ENCODE measurements at places on chromosomes 2 and 18.

- DNase-seq = no peak
These were observed 227.2 kb upstream of the HS6ST1 start for GRCh38 chr2:128545829-128546228.

- DNase-seq = no peak
These were observed 188.1 kb downstream of the ZEB2 start for GRCh38 chr2:144331674-144332355.

- no peak for DNase-seq
These were observed 82.6 kb downstream of the MAPK4 start for GRCh38 chr18:50642439-50642838.

GRCh38 chr2:29293830-29294438, 178.7 kb downstream of the CLIP4 start:
- peak; percentile 31 for DNase-seq

GRCh38 chr2:69560147-69560482, 83.4 kb downstream of the AAK1 start:
- DNase-seq = no peak
